ENCODE measurements at places on chromosomes 7 and 10. TPM values are rescaled to one million over a fixed set of nuclear protein-coding genes. Genes with fewer than 3 reads are reported as not detected.
A peak's percentile ranks its signal among the peaks of the same experiment; 100 is the strongest.

CRHR2 gene
- not detected for total RNA-seq

DNA sequence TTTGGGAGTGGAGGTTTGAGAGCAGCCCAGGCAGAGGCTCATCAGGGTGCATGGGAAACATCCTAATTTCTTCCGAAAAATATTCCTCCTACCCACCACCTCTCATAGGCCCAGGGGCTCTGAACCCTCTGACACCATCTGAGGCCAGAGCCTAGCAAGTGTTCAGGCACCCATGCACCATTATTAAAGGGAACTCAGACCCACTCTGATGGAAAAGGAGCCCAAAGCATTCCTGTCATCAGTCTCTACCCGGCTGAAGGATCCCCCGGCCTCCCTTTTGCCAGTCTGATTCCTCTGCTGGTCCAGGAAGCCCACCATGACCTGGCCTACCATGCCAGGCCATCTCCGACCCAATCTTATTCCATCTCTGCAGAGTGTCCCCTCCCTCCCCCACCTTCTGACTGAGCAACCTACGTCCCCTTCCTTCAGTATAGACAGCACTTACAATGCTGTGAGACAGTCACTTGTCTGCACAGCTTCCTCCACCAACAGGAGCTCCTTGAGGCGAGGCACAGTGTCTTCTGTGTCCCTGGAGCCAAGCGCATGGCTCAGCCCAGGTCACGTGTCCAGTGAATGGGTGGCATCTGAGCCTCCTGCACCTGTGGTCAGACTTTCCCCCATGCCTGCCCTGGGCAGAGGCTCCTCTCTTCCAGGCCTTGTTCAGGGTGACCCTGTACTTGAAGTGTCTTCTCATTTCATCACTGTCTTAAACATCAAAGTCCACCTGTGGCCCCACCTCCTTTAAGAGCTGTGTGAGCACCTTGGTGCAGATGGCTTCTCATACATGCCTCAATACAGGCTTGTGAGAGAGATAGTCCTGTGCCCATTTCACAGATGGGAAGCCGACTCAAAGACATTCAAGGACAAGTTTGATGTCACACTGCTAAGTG lies 889 bp upstream of the GPR15LG start:
- no peak for DNase-seq

- no peak for DNase-seq
Measured at GRCh38 chr7:116736927-116737715, 65.1 kb downstream of the MET start.

LIPF gene
- total RNA-seq: not detected

DNA sequence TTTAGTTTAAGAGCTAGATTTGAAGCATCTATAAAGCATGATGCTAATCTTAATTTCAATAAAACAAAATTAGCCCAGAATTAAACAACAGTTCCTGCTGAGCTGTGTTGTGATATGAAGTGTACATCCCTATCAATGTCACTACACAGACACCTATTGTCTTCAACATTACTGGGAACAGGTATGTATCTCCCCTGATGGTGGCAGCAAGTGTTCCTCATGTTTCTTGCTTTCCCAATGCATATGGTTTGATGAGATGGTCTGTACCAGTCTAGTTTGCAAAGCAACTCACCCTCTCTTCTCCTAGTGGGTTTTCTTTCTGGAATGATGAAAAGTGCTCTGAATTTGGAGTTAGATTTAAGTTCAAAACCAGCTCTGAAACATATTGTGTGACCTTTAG lies 38.1 kb downstream of the TSPAN12 start:
- no peak for DNase-seq

DNA sequence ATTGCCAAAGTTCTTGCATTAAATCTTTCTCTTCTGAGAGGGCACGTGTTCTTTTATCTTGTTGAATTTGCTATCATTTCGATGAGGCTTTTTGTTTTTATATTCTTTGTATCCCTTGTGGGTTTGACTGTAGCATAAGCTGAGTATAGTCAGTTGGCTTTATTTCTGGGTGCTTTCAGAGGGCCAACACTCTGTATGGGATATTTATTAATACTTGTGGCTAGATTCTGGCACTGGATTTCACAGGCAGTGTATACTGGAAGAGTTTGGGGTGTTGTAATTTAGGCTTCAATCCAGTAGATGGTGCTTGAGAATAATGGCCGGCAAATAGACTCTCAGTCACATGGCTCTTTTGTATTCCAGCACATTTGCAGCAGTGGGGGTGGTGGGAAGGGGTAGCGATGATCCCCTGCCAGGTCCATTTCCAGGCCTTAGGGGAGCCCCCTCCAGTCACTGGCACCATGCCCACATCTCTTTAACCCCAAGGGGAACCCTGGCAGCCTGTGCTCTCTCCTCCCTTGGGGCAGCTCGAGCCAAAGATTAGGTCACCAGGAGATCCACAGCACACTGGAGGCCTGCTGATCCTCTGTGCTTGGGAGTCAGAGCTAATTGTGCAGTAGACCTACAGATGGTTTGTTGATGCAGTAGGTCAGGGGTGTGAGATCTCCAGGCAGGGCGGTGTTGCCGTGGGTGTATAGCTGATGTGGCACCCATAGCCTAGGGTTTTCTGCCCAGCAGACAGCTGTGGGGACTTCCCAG lies 81.8 kb downstream of the PTPN20 start:
- DNase-seq: peak; percentile 32

Data from RPMI7951 (cell line).